ENCODE measurements at places on chromosomes 2 and 18.

DNA sequence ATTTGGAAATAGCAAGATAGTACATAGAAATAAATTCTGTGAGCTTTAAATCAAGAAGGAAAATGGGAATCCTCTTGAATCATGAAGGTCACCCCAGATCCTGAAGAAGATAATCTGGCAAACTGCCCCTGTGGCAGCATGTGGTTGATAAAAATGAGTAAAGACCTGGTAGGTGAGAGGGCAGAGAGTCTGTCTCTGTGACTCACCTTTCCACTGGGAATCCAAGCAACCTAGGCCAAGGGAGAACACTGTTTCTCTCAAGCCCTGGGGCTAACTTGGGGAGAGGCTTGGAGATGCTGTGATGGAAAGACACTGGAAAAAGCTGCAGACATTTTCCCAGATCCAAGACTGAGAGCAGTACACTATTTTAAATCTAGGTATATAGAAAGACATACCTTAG lies 185.8 kb upstream of the CNTNAP5 start:
- no peak for DNase-seq

GRCh38 chr2:157809212-157809611 lies 66.9 kb downstream of the ACVR1 start:
- DNase-seq = no peak

GRCh38 chr2:133732982-133733900 lies 165.0 kb upstream of the NCKAP5 start:
- no peak for DNase-seq

DNA sequence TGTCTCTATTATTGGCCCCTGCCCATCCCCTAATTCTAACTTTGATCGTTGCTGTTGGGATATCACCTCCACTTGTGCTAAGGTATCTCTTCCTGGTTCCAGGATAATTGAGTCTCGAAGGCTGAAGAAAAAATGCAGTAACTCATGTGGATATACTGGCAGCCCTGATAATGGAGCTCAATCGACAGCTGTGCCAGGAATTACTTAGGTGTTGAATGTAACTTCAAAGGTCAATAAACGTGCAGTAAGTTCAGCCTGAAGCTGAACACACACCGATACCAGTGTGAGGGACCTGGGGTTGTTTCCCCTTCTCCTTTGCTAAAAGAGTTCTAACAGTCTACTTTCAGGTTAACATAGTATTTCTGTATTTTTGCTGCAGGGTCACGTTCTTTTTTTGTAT lies 11.9 kb upstream of the REG3G start:
- no peak for DNase-seq

GRCh38 chr2:215361211-215361875 lies 49.5 kb downstream of the ATIC start:
- no peak for DNase-seq

GRCh38 chr2:10965241-10965843 lies 53.6 kb downstream of the KCNF1 start:
- DNase-seq = no peak

GRCh38 chr2:234363011-234363487 lies 133.8 kb downstream of the ARL4C start:
- DNase-seq = peak; percentile 57

- no peak for DNase-seq
Observed at GRCh38 chr18:59639821-59640220, 57.4 kb downstream of the CCBE1 start.

- DNase-seq = no peak
Observed at GRCh38 chr2:172927641-172928357, 147.8 kb upstream of the MAP3K20 start.

DNA sequence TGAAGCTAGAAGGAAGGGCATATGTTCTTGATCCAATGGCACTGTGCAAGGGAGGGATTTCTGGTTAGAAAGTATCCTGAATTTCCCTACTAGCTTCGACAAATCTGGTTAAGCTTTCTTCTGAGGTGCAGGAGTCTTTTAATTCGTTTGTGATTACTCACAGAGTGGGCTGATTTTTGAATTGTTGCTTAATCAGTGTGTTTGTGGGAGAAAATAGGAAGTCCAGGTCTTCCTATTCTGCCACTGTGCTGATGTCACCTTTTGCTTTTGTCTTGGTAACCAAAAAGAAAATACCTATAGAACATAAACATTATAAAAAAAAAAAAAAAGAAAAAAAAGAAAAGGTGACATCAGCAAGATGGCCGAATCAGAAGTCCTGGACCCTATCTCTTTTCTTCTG lies 1008.6 kb downstream of the TSN start:
- DNase-seq = no peak

Measured in NCI-H2081 treated with DMSO at 0.1 percent for 48 hours (cell line).